Peyer's patch (tissue), 4 donors: ENCODE measurements at places on chromosomes 12 and 14. TPM values are rescaled to one million over a fixed set of nuclear protein-coding genes. Genes with fewer than 3 reads are reported as not detected.

PPP1R3E gene
- total RNA-seq = 16.5 TPM

DNA sequence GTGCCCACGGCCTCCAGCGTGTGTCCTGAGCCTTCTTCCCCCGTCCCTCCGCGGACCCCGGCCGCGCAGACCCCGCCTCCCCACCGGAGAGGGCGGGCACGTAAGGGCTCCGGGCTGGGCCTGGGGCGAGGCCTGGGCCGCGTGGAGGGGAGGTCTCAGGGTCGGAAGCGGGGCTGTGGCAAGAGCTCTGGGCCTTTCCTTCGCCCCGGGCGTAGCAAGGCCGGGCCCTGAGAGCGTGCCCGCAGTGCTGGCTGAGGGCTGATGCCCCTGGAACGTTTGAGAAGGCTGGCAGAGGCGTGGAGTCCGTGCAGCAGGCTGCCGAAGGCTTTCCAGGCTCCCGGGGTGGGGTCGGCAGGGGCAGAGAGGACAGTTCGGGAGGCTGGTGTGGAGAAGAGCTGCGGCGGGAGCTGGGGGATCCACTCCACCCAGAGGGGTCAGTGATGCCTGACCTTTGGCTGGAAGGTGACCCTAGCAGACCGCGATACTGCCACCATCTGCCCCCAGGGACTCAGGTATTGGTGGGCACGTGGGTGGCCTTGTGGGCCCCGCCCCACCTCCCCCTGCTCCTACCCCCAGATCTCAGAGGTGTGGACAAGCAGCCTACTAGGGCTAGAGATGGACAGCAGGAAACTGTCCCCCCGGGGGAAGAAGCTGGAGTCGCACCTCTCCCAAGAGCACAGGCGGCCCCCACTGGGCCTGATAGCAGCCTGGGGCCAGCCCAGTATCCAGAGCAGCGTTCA is 558 bp downstream of the TEX22 start:
- DNase-seq = no peak

DNA sequence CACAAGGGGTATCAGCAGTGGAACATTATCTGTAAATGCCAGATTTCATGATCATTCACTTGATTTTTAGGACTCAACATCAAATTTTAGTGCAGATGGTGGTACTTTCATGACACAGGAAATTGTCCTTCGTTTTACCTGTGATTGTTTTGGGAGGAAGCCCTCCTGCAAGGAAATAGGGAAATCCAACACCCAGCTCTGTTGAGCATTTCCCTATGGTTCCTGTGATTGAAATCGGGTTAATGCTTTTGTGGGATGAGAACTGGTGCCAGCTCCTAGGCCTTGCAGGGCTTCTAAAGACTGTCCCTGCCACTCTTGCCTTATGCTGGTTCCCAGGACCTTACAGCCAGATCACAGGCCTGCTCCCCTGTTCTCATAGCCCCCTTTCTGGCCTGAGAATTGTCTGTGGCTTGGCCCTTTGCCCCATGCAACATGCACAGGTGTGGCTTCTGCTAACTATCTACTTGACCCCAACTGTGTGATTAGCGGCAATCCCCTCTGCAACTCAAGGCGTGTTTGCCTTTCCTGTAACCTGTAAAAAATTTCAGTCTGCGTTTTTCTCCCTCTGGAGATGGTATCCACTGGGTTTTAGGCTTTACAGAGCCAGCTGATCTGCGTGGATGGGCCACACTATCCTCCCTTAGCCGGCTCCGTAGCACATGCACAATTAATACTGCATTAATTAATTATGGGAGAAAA is 112.5 kb downstream of the ETV6 start:
- DNase-seq = no peak

DNA sequence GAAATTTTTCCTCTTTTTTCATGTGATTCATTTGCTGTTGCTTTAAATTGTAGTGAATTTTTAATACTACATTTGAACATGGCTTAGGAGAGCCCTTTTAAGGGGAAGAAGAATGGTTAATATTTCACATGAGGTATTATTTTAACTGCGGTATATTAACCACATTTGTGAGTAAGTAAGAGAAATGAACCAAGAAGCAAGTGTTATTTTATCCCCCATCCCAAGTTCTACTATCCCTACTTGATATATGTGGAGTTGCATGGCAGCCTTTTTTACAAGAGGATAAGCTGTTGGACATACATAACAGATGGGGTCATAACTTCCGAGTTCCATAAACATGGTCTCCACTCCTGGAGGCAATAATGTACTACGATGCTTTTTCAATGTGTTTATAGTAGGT is 623.3 kb downstream of the LRFN5 start:
- DNase-seq = no peak

- DNase-seq = no peak
These were observed 57.4 kb downstream of the FBXO33 start for GRCh38 chr14:39374851-39375250.

- DNase-seq = no peak
These were observed 136.8 kb upstream of the PTPRB start for GRCh38 chr12:70774055-70774454.
